ENCODE measurements at places on chromosomes 1 and 21.

GRCh38 chr1:65503427-65503826, 83.0 kb downstream of the LEPR start:
- DNase-seq = no peak

GRCh38 chr1:220825819-220826551, 39.3 kb downstream of the MTARC1 start:
- no peak for DNase-seq

GRCh38 chr1:244456586-244456985, 4.5 kb upstream of the CATSPERE start:
- no peak for DNase-seq

DNA sequence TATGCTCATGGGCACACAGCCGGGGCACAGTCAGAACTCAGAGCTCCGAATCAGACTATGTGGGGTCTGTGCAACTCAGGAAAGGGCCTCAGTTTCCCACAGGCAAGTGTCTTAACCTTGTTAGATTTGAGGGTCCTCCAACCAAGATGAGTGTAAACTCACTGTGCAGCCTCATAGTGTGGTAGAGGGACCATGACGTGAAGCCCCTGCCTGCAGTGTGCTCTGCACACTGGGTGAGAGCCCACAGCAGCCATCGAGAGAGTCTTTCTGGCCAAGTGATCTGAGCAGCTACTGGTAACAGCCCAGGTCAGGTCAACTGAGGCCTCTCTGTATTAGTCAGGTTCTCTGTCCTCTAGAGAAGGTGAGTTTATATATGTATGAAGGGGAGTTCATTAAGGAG, 592 bp upstream of the LYPD8 start:
- no peak for DNase-seq

- no peak for DNase-seq
Observed at GRCh38 chr1:14524826-14525636, 73.5 kb upstream of the KAZN start.

GRCh38 chr1:169129109-169129784, 22.8 kb downstream of the ATP1B1 start:
- no peak for DNase-seq

- DNase-seq = no peak
Observed at GRCh38 chr1:91606546-91607078, 106.0 kb downstream of the CDC7 start.

GRCh38 chr1:26169198-26169554, 413 bp upstream of the C1orf232 start:
- DNase-seq = no peak

DNA sequence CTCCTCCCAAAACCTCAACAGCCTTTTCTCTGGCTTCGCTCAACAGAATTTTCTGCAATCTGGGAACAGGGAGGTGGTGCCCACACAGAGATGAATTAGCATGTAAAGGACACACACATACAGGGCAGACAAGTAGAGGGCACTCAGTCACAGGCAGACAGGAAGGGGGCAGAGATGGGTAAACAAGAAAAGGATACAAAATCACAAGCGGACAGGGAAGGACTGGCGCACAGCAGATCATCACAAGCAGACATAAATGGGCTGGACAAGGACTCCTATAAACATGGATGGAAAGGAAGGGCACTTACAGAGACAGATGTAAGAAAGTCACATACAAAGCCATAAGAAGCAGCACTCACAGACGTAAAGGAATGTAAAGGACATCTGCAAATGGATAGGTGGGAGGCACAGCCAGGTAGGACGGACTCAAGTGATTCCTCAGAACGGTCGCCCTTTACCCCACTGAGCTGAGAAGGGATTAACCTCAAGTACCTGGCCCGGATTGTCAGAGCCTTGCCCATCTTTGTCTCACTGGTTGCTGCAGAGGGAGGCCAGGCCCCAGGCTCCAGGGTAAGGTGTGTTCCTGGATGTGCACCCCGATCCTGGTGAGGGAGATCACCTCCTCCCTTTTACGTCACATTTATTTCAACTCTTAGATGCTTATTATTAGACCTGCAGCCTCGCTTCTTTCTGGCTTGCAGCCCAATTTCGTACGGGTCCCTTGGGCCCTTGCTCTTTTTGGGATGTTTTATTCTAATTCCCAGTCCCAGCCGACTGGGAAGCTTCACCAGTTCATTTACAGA, 836 bp upstream of the PRCC start:
- no peak for DNase-seq

DNA sequence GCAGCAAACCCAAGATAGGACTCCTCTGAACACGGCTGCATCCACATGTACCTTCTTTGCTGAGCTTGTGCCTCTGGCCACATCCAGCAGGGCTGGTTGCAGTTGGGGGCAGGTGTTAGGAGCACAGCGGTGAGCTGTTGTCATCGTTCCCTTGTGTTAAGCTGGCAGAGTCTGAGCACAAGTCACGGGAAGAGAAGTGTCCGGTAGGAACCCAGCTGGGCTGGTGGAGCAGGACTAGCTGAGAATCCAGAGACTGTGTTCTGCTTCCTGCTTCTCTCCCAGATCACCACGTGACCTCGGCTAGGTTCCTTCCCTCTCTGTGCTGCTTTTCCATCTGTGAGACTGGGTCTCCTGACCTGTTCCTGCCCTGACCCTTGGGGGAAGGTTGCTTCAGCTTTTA, 105.1 kb downstream of the PCBP3 start:
- DNase-seq = no peak

- no peak for DNase-seq
Observed at GRCh38 chr21:41508415-41509144, 622 bp upstream of the TMPRSS2 start.

DNA sequence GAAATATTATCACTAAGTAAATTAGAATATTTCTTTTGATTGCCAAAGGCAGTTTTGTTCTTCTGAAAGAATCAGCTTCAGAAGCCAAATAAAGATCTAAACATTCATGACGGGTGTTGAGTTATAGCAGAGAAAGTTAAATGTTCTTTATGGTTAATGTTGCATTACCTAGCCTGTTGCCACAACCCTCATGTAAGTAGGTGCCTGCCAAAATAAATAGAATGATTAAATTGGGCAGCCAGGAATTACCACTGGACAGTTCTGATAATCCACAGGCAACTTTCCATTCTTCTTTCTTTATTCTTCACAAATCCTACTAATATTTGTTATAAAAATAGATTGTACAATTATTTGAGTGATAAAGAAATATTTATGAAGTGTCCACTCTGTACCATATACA, 217.9 kb upstream of the NRIP1 start:
- no peak for DNase-seq
